ENCODE measurements at places on chromosomes 7 and 10.

DNA sequence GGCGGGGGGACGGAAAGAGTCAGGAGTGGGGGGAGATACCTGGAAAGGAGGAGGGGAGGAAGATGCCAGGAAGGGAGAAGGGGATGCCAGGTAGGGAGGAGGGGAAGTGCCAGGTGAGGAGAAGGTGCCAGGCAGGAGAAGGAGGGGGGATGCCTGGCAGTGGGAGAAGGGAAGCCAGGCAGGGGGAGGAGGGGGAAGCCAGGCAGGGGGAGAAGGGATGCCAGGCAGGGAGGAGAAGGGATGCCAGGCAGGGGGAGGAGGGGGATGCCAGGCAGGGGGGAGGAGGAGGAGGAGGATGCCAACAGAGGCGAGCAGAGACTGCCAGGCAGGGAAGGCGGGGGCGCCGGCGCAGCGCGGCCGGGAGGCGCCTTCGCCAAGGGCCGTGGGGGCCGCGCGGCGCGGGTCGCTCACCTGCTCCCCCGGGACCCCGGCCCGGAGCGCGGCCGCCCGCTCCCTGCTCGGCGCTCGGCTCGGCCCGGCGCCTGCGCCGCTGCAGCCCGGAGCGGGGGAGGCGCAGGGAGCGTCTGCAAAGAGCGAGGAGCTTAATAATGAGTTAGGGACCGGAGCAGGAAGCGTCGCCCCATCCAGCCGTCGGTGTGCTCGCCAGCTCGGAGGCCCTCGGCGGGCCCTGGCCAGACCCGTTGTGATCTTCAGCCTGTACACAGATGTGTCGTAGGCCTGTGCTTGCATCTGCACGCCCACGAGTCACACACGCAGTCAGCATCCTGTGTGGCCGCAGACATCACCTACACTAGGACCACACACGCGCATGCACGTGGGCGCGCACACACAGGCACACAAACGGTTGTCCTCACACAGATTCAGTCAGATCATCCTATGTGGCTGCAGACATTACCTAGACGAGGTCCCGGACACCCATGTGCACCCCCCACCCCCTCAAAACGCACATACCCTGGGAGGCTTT is 28.4 kb upstream of the SMARCD3 start:
- peak; percentile 34 for DNase-seq

DNA sequence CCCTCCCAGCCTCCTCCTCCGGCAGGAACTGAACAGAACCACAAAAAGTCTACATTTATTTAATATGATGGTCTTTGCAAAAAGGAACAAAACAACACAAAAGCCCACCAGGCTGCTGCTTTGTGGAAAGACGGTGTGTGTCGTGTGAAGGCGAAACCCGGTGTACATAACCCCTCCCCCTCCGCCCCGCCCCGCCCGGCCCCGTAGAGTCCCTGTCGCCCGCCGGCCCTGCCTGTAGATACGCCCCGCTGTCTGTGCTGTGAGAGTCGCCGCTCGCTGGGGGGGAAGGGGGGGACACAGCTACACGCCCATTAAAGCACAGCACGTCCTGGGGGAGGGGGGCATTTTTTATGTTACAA is 83.3 kb downstream of the PAX2 start:
- no peak for DNase-seq

DNA sequence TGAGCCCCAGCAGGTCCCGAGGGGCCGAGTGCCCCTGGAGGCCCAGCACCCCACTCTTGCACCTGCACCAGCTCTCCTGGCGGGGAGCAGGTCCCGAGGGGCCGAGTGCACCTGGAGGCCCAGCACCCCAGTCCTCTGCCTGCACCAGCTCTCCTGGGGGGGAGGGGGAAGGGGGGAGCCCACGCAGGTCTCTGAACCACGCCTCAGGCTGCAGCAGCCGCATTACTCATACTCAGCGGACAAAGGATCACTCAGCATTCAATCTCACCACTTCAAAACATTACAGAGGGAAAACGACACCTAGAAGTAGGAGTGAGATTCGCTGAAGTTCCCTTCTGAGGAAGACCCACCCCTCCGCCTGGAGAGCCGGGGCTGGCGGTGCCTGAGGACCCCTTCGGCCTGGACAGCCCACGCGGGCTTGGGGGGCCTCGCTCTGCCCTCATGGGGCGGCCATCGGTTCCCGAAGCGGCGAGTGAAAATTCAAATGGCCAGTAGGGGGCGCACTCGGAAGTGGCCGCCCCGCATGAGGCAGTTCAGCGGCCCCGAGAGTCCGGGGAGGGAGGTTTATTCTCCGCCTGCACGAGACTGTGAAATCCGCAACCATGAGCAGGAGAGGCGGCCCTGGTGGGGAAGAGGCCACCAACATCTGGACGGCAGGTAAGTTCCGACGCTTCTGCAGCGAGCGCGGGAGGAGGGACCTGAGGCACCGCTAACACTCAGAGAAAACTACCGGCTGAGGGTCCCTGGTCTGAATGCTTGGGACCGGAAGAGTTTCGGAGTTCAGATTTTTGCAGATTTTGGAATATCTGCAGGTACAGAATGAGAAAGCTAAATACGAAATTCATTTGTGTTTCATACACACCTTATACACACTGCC is 1.1 kb upstream of the GPER1 start:
- peak; percentile 68 for DNase-seq

- no peak for DNase-seq
Observed at GRCh38 chr7:118306771-118307170, 82.3 kb downstream of the ANKRD7 start.

- no peak for DNase-seq
Observed at GRCh38 chr10:58963723-58964124, 212.7 kb upstream of the PHYHIPL start.

DNA sequence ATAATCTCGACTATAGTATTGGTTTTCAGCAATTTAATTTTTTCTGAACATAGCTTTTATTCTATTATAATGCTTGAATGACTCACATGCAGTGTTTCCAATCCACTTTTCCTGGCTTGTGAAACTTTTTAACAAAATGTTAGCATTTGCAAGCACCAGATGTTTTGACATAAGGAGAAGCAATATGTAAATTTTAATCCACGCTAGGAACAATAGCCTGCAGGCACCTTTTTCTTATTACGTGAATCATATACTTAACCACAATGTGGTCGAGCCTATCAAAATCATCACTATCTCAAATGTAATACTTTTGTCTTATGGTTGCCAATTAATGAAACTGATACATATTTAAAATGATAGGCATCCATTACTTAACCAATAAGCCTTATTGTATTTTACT is 97.1 kb downstream of the TFEC start:
- DNase-seq = no peak

GRCh38 chr7:130896051-130896881 is 162.3 kb upstream of the KLF14 start:
- no peak for DNase-seq

GRCh38 chr7:127485482-127485881 is 93.0 kb upstream of the ZNF800 start:
- DNase-seq = no peak

DNA sequence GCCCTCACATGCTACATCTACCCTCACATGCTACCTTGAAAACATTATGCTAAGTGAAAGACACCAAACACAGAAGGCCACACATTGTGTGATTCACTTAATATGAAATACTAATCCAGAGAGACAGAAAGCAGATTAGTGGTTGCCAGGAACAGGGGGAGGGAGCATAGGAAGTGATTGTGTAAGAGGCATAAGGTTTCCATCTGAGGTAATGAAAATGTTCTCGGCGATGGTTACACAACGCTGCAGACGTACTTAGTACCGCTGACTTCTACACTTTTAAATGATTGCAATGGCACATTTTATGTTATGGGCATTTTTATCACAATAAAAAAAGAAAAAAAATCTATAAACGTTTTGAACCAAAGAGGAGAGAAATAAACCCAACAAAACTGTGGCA is 742.3 kb downstream of the TYW1 start:
- DNase-seq = no peak

- no peak for DNase-seq
Observed at GRCh38 chr7:41538810-41539724, 163.8 kb downstream of the INHBA start.

DNA sequence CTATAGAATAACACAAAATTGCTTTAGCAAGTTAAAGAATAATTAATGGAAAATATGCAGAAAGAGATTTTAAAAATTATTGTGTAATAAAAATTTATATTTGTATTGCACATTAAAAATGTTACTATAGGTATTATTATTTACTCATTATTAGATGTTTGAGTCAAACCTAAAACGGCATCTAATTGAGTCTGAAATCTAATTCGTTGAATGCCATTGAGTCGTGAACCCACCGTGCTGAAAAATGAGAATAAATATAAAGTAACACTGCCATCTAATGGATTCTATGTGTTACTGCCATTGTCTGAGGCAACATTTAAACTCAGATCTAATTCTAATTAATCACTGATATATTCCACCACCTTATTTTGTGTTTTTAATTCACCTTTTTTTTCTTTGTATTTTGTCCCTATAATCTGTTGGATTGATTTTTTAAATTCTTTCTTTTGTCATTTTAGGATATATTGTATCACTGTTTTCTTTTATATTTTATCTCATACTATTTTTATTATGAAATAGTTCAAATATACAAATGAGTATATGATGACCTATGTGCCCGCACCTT is 62.2 kb downstream of the SAMD9 start:
- DNase-seq = no peak

DNA sequence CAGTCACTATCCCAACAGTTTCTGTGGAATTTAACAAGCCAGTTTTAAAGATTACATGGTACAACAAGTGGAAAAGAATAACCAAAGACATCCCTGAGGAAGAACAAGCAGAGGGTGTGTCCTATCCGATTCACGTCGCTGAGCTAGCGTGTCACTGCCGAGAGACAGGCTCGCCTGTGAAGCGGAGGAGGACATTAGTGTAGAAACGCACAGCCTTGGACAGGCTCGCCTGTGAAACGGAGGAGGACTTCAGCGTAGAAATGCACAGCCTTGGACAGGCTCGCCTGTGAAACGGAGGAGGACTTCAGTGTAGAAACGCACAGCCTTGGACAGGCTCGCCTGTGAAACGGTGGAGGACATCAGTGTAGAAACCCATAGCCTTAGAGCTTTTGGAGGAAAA is 52.7 kb upstream of the INPP5A start:
- no peak for DNase-seq

GRCh38 chr10:33258967-33259366 is 75.5 kb downstream of the NRP1 start:
- no peak for DNase-seq

DNA sequence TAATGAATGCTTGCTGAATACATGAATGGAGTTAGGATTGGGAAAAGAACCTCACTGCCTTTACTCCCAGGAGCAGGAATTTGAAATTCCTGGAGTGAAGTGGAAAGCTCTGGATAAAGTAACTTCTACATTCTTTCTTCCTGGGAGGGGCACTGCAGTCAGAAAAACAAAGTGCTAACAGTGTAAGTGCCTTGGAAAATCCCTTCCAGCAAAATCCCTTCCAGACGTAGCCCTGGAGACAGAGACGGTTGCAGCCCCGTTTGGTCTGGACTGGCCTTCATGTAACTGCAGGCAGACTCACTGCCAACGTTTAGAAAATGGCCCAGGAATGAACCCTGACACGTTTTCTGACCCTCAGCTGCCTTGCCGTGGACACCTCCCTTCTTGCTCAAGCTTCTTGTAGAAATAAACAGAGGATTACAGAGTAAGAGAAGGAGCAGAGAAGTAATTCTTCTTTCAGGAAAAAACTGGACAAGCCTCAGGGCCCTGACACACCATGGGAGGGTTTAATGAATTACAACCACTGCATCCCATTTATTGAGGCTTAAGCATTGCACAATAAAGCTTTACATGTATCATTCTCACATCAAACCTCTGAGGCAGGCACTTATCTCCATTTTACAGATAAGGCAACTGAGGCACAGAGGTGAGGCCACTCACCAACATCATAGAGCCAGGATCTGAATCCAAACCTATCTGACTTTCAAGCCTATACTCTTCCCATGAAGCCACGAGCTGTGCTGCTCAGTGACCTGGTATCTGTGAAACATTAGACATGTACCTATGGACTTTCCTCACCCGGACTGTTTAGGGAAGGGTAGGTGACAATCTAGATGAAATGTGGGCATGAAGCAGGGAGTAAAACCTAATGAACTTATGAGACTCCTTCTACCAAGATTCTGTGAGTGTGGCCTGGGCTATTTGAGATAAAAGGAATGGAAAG is 7.8 kb downstream of the ITPRIP start:
- no peak for DNase-seq

DNA sequence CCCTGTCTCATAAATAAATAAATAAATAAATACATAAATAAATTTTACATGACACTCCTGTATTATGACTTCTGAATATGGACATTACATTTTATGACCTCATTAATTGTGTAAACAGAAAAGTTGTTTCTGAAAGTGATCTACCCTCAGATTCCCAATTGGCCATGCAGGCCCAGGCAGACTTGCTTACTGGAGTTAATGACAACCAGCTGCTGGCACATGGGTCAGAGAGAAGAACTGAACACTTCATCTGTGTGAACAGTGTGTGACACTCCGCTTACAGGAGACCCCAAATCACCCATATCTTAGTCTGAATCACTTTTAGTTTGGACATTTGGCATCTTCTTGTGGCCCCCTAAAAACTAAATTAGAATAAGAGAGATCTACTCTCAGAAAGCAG is 31.4 kb downstream of the PARP12 start:
- DNase-seq = no peak

- DNase-seq = no peak
Observed at GRCh38 chr7:75835688-75836285, 22.2 kb upstream of the CCL24 start.

GRCh38 chr7:30965372-30965771 is 1.6 kb downstream of the GHRHR start:
- no peak for DNase-seq

DNA sequence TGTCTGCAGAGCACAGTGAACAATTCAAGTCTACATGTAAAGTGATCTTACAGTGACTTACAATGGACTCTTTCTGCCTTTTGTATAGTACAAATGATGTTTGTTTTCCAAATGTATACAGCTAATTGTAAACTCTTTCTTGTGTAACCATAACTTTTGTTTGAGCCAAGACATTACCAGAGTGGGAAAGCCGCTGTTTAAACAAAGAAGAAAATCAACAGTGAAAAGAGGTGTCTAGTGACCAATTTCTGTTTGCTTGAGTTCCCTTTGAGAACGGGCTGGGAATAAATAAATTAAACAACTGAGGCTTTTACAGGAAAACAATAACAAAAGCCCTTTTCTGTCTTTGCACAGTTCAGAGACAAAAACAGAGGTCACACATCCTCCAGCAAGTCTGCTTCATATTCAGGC is 1163.4 kb downstream of the CNTNAP2 start:
- no peak for DNase-seq

DNA sequence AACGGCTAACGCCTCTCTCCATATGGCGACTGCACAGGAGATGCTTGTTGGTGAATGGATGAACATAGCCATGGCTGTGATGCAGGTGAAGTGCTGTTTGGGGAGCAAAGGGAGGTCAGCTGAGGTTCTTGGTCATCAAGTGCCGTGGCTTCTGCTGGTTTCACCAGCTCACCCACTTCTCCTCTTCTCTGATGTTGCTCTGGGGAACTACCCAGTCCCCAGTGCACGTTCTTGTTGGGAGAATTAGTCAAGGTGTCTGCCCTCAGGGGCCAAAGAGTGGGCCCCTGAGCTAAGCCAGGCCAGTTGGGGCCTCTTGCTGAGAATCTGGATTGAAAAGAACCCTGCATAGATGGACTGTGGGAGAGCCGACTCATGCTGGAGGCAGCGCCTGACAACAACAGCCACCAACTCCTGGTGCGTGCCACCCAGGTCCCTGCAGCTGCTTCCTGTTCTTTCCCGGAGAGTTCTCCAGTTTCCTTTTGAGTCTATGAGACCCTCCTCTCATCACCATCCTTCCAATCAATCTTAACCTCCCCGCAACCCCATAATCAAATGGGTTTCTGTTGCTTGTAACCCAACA is 3.0 kb downstream of the BTBD16 start:
- DNase-seq = no peak
